ENCODE measurements at places on chromosomes 6 and 20. TPM values are rescaled to one million over a fixed set of nuclear protein-coding genes. Genes with fewer than 3 reads are reported as not detected.

- no peak for DNase-seq
Measured at GRCh38 chr6:34617231-34617630, 61.1 kb upstream of the SPDEF start.

DNA sequence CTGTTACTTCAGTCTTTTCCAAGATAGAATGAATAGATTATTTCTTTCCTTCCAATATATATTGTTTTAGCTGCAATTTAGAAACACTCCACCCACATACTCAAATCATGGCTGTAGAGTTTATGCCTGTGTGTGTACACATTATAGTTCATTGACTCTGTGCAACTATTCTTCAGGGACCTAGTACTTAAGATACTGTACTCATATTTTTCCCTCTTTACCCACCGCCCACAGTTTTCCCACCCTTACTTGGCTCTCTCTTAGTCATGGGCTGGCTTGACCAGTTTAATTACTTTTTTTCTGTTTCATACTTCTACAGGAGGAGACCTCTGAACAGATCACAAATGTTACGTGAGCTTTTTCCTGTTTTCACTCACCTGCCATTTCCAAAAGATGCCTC lies 30.4 kb downstream of the C6orf89 start:
- no peak for DNase-seq

DNA sequence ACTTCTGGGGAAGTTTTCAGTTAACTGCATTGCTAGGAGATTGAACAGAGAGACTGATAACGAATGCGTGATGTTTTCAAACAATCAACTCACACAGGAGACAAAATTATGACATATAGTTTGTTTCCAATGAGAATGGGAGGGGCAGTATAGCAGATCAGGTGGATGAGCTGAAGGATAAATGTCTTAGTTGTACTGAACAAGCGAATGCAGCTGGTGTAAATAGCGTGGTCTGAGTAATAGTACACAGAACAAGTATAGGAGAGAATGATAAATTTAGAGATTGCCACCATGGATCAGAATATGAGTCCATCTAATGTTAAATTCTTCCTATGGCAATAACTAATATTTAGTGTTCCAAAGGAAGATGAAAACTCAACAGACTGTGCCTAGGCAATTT lies 858.6 kb downstream of the EYS start:
- no peak for DNase-seq

DNA sequence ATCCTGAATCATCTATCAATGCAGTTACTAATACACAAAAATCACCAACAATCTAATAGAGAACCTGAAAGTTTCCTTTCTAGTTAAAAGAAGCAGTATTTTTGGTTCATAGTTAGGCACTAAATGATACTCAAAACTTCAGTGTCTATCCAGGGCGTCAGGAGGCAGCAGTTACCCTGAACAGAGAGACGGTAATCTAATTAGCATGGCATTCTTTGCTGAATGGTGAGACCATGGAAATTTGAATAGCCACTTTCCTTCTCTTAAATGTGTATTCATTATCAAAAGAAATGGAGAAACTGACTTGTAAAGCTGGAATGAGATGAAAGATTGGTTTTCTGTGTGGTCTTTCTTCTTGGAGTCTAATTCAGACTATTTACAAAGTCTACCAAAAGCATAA lies 146.6 kb upstream of the BMP5 start:
- DNase-seq: no peak

CPNE5 gene
- total RNA-seq: 1.2 TPM

DNA sequence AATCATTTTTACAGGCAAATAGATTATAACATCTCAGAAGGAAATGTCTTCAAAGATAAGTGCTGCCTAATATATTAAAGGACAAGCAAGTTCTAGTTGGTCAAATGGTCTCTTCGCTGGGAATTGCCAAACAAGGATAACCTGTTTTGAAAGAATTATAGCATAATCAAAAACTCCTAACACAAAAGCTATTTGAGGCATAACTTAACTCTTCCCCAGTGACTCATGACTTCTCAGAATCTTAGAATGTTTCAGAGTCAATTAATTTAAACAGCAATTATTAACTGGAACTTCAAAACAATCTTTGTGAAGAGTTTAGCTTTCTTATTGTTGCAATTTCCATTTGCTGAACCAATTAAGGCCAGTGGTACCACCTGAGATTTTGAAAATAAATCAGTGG lies 126.6 kb downstream of the MTFR2 start:
- DNase-seq: no peak

DNA sequence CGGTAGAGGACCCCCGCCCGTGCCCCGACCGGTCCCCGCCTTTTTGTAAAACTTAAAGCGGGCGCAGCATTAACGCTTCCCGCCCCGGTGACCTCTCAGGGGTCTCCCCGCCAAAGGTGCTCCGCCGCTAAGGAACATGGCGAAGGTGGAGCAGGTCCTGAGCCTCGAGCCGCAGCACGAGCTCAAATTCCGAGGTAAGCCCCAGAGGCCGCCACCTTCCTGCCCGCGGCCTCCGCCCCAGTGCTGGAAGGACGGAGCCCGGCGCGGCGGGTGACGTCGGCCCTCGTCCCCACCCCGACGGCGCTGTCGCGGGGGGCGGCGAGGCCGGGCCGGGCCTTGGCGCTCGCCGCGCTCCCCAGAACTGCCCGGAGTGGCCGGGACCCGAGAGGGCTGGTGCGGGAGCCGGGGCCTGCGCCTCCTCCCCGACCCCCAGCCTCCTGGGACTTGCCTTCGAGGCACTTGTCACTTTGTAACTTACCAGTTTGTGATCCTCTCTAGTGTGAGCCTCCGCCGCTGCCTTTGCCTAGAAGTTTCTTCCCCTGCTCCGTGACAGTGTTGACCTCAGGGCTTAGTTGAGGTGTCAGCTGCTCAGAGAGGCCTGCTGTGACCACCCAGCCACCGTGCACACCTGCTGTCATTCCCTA lies 417 bp downstream of the VAPB start:
- peak; percentile 48 for DNase-seq

SULF2 gene
- 0.50 TPM for total RNA-seq

DNA sequence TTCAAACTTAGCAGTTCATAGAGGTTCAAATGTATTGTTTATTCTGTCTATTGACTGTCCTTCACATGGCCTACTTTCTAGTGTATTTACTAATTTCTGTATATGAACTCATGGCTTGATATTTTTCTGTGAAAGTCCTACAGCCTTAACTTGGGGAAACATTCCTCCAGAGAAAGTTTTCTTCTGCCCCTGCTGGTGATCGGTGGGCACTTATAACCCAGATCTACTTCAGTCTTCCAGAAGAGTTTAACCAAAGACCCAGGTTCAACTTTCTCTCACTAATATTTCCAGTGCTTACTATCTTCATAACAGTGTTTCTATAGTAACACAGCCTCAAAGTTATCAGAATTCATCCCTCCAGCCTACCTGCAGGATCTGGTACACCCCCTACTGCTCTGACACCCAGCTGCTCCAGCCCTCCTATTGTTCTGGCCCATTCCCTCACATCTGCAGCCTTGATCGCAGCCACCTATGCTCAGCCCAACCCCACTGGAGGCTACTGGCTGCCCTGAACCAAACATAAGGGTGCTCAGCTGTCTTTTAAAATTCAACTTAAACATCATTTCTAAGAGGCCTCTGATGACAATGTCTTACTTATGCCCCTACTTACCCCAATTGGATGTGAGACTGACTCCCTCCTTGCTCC lies 72.3 kb downstream of the TBX18 start:
- no peak for DNase-seq

BMP5 gene
- not detected for total RNA-seq

MAP1LC3A gene
- total RNA-seq: 1.0 TPM

LRRC73 gene
- 0.11 TPM for total RNA-seq

PMEPA1 gene
- 2.0 TPM for total RNA-seq

- DNase-seq: no peak
Measured at GRCh38 chr6:39935241-39935640, 979 bp upstream of the MOCS1 start.

All from activated CD8-positive, alpha-beta T cell treated with anti-CD3 and anti-CD28 coated beads for 36 hours (primary cell).